Activated CD8-positive, alpha-beta memory T cell treated with anti-CD3 and anti-CD28 coated beads for 1 hour (primary cell): ENCODE measurements at places on chromosomes 12 and 14.

DNA sequence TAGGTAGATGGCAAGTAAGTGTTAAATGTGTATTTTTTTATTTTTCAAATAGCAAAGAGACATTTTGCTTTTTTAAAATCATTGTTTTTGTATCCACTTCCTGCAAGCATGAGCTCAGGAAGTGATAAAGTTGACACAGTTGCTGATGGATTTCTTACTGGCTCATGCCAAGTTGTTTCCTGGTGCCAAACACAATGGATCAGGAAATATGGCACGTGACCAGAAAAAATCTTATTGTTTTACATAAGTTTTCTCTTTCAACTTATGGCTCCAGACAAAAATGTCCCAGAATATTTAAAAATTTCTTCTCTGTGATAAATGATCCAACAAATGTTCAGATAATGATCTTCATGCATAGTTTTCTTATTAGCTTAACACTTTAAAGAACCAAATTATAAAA lies 1279.1 kb upstream of the FLRT2 start:
- no peak for DNase-seq

DNA sequence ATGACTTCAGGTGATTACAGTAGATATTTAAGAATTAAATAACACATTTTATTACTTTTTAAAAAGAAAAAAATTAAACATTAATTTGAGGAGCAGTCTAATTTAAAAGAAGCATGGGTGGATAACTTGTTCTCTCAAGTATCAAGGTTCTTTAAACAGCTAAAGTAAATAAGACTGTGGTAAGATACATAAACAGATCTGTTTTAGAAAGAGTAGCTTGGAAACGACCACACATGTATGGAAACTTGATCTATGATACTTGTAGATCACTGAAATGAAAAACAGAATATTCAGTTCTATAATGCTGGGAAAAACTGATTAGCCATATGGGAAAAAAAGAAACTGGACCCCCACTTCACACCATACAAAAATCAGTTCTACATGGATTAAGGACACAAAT lies 36.0 kb downstream of the TC2N start:
- no peak for DNase-seq

GRCh38 chr12:111150921-111151840 lies 217.7 kb downstream of the PHETA1 start:
- no peak for DNase-seq

DNA sequence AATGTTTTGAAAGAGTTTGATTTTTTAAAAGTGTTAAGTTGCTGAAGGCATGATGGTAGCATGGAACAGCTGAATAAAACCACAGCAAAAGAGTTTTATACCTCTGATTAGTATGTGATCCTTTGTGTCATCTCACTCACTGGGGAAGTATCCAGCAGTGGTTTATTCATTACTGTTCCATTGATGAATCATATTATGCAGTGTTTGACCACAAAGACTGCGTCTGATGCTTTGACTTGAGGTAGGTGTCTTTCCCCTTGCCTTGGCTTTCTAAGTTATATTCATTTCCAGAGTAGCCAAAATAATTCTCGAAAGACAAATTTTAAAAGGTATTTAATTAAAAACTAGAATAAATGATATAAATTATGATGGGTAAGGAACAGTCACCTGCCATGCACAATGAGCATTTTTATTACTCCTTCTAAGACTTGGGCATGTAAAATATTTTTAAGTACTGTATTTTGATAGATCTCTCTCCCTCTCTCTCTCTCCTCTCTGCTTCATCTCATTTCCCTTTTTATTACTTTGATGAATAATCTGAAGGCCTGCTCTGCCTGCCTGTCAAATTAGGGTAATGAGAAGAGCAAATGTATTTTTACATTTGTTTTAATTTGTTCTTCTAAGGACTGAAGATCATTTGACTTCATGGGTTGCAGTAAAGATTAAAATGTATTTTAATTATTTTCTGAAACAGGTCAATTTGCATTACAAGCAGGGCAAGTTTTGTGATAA lies 164.9 kb downstream of the NAV3 start:
- no peak for DNase-seq

- DNase-seq, result no peak
Measured at GRCh38 chr14:46198676-46199075, 452.9 kb downstream of the RPL10L start.

DNA sequence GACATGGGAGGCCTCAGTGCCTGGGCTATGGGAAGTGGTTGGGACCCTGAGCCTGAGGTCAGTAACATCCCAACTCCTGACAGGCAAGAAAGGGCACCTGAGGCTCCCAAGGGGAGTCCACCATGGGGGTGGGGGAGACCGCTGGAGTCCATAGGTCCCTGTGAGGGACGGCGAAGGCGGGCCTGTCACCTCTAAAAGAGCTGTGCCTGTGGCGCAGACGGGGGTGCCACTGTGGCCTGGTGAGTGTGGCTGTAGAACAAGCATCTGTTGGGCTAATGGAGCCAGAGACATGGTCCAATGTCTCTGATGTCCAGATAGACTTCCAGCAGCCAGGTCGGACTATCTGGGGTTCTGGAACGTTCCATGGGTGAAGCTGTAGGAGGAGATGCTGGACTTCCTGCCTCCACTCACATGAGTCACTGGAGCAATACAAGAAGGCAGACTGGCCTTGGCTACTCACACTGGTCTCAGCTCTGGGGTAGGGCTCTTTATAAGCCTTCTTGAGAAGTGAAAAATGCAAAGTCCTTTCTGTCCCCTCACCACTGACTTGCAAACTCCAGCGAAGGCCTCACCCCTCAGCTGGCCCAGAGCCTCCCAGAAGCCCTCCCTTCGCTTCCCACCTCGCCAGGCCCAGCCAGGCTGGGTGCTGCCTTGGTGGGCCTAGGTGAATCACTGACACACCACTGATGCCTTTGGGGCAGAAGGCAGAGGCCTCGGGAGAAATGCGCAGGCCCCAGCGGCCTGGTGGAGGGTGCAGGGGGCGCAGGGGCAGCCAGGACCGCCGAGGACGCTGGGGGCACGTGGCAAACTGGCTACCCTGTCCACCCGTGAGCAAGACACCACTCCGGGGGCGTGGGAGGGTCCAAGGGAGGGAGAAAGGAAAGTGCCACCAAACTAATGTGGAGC lies 1.1 kb upstream of the TRAF3 start:
- no peak for DNase-seq

DNA sequence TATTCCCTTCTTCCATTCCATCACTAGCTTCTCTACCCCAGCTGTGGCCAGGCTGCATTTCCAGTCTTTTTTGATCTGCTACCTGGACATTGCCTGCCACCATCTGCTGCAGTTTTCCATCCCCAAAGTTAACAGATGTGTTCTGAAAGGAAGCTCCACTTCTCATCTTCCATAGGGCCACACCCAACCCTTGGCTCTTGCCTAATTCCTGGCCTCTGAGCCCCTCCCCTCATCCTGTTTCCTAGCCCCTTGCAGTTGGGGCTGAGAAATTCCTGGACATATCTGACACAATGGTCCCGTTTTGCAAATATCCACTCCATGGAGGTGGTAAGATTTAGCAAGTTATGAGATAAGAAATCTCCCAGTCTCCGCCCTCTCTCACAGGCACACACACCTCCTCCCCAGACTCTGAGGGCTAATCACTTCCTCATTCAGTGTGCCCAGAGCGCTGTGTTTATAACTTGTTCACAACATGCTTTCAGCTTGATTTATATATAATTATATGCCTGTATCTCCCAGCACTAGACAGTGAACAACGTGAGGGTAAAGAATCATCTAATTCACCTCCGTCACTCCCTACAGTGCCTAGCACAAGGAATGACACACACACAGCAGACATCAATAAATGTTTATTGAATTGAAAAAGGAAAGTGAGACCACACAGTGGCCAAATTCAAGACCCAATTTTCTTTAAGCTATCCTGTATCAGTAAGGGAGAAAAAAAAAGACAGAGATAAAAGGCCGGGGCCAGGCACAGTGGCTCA lies 13.4 kb downstream of the SMUG1 start:
- no peak for DNase-seq

- no peak for DNase-seq
Measured at GRCh38 chr12:59041241-59042121, 121.2 kb upstream of the LRIG3 start.

- no peak for DNase-seq
Measured at GRCh38 chr12:93127582-93128331, 198.7 kb upstream of the EEA1 start.

DNA sequence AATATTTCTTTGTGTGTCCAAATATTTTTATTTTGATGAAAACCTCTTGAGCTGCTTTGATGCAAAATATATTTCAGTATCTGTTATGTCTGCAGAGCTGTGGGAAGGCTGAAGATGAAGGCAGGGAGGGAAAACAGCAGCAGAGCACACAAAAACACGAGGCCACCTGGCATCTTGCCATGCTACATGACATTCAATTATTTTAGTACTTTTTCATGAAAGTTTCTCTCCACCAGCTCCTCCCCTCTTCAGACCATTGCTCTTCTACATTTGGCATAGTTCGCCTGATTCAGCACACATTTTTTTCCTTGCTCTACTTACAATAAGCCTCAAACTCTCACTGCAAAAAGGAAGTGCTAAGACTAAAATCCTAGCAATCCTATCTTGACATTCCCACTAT lies 4.6 kb upstream of the ALX1 start:
- no peak for DNase-seq

GRCh38 chr12:25970916-25971653 lies 12.6 kb downstream of the RASSF8 start:
- DNase-seq, result no peak

DNA sequence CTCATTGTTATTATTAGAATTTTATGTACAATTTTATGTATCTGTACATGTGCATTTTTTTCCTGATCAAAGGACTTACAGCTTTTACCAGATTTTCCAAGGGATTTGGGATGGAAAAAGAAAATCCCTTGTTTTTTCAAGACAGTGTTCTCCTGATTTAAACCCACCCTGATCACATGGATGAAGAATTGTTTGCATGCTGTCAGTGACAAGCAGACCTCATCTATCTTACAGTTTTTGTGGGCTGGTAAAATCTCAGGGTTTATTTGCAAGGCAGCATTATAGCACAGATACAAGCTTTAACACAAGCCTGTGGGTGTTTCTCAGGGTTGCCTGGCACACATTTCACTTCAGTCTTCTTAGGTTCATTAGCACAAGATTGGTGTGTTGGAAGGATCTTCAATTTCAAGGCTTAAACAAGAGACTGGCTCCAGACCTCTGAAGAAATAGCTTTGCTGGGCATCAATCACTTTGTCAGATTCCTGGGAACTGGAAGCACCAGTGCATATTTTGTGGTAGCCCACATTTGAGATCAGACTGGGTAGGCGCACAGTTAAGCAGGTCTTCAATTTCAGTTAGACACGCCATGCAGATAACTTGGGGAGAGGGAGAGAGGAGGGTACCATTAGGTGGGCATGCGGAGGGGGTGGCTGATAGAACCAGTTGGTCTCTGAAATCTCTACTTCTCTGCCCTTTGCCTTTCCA lies 118.0 kb downstream of the TBX5 start:
- DNase-seq, result no peak

DNA sequence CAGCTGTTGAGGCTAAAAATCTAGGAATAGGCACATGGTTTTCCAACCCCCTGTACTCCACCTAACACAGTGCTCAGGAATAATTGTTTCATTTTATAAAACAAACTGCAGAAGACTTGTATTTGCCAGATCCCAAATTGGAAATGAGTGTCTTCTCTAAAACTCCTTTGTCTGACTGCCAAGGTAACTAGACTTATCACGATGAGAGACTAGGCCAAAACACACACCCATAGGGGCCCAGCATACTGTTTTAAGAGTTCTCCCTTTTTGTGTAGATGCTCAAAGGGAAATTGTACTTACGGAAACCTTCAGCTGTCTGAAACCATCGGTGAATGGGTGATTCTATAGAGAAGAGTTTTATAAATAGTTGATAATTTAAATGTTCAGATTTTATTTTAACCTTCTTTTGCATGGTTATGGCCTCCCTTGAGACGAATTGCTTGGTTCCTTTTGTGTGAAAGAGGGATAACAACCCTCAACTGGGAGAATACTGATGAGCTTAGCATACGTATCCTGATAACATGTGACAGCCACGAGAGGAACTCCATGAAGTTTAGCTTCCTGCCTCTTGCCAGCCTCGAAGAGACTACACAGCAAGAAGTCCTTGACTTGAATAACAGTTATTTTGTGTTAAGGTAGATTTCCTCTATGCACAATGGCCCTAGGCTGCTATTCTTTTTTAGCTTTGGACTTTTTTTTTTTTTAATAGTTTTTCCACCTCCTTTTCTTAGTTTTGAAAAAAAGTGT lies 103.3 kb downstream of the PELI2 start:
- DNase-seq, result no peak

DNA sequence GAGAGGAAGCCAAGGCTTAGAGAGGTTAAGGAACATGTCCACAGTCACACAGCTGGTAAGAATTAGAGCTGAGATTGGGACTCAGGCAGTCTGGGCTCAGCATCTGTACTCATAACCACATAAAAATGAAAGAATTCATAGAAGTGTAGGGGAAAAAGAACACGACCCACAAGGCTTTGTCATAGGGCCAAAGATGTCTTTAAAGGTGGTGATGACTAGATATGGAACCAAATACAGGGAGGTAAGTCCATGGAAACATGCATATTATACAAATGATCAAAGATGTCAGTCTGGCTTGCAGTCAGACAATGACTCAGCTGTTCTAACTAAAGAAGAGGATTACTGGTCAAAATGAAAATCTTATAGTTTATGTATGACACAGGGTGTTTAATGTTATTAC lies 7.2 kb upstream of the SSPN start:
- DNase-seq, result no peak

DNA sequence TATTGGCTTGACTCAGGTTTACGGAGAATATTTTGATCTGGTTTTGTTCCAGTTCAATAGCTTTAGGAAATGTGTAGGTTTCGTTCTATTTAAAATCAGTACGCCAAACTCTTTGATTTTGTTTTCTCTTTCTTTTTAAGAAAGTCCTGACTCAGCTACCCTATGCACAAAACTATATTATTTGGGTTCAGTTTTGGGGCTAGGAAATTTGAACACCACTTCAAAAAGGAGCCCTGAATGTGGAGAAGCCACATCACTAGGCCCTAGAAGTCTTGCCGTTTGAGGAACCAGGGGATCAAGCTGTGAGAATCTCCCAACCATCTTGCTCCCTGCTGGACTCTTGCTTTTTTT lies 168.2 kb upstream of the BCL2L14 start:
- no peak for DNase-seq

GRCh38 chr14:30445852-30446251 lies 113.1 kb upstream of the G2E3 start:
- DNase-seq, result no peak

DNA sequence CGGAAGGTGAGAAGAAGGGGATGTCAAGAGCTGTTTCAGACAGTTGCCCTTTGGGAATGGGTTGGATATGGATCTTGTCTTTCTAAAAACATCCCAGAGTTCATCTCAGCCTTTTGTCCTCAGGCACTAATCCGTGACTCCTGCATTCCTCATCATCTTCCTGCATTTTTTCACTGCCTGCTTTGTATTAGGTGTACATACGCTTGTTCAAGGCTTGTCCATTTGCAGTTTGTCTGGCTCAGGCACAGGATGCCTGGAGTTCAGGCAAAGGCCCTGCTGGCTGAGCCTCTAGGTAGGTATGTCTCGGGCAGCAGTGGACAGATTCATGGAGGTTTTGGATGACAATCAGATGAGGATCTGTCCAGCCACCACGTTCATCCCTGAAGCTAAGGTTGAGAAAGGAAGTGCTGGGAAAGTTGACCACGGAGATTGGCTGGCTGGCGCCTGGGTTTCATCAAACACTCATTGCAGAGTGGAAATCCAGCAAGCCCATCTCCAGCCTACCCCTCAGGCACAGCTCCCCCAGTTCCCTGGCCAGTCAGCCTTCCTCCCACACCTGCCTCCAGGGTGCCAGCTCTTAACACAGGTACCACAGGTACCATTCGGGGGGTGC lies 12.4 kb upstream of the TMEM106C start:
- DNase-seq, result no peak
